ELF-1 (cell line): ENCODE measurements at places on chromosomes 4 and X.
A peak's percentile ranks its signal among the peaks of the same experiment; 100 is the strongest.

DNA sequence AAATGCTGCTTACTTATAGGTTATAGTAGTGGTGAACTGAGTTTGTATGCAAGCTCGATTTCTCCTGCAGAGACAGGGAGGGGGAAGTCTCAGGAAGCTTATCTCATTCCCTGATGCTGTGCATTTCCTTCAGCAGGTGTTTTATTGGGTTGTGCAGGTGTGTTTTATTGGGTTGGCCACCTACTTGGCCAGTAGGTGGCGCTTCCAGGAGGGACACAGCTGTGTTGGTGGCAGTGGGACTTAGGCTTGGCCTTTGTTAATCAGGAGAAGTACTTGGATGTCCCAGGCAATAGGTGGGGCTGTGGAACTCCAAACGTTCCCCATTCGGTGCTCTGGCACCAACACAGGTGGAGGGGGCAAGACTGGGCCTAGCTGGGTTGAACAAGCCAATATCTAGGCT, 196.0 kb upstream of the DCAF8L1 start:
- DNase-seq = peak; percentile 88

DNA sequence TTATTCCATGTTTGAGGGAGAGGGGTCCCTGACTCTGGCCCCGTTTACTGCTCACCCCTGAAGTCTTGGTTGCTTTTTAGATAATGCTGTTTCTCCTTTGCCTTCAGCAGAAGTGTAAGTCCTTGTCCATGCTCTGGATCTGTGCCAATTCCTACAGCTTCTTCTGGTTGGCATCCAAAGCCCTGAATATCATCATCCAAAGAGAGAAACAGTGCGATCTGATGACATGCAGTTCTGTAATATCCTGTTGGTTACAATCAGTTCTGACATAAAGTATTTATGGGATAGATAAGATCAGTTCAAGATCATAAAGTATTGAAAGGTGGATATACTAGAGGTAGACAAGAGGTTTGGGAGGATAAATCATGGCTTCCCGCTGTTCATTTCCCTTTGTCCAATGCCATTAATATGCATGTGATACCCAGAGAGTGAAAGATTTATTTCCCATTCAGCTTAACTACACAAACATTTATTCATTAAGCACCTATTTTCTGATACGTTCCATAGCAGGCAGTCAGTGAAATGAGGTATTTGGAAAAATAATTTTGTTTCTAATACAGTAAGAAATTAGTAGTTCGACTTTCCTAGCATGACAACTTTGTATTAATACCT, 53.2 kb upstream of the TMEM150C start:
- DNase-seq = no peak

- no peak for DNase-seq
Measured at GRCh38 chrX:154059231-154059630, 38.3 kb downstream of the MECP2 start.

GRCh38 chrX:27008486-27008885, 454.7 kb downstream of the PPP4R3C start:
- no peak for DNase-seq

- no peak for DNase-seq
Measured at GRCh38 chr4:79613269-79613935, 205.4 kb upstream of the GK2 start.

DNA sequence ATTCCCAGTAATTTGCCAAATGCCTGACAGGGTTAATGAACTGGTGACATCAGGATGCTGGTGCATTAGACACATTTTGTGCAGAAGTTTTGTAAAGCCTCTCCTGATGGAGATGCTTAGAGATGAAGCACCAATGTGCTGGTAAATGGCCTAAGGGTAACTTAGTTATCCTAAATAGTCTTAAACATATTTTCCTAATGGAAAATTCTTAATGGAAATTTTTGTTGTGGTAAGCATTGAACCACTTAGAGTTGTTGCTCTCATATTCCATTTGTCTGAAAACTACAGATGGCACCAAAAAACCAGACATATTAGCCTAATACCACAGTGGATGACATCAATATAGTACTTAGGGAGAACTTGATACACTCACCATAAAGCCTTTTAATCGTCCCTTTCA, 154.5 kb upstream of the ANK2 start:
- no peak for DNase-seq

DNA sequence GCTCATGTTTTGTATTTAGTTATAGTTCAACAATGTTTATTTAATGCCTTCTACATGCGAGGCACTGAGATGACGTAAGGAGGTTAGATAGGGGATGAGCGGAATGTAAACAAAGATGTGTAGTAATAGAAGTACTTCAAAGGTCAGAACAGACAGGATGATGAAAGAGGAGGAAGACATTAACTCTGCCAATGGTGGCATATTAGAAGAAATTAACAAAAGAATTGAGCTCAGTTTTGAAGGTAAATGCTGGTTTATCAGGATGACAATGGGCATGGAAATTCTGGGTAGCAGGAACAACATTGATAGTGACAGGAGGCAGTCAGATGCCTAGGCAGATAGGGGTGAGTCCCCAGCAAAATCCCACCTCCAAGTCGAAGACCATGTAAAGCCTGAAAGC, 62.3 kb upstream of the PGRMC2 start:
- DNase-seq = no peak

DNA sequence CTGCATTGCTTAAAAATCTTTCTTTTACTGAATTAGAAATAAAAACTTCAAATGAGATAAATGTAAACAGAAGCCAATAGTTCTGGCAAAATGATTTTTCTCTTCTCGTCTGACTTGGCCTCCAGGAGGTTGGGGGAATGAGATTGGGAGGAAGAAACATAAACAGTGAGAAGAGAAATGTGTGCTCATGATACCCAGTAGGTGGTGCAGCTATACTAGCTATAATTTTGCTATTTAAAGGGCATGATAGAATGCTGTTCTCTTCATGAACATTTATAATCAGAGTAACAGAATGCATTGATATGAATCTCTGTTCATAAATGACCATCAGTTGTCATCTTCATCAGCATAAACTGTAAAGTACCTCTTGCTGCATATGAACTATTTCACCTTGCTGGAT, 85.5 kb downstream of the TACR3 start:
- DNase-seq = no peak

DNA sequence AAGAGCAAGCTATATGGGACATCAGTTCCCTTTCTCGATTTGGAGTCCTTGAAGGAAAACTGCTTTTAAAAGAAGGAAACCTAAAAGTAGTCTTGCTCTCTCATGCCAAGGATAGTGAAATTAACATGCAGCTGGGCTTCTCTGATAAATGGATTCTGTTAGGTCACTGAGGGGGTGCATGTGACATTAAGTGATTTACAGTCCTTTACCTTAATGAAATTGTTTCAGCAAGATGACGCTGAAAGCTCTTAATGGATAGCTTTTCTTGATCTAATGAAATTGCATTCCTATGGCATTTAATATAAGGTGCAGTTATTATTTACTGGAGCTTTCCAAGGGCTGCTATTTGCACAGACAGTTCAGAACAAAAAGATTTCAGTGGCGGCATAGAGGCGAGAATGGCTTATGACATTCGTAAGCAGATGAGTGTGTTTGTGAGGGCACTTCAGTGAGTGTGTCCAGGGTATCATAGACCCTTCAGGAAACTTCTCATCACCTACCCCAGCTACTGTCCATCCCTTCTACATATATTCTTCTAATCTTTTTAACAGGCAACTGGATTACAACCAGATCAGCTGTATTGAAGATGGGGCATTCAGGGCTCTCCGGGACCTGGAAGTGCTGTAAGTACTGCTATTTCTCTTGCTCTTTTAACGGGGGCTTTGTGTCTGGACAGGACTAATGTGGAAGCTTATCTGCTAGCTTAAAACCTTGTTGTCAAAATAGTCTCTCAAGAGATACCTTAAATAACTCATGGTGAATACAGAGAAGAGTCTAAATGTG, 219.9 kb upstream of the PACRGL start:
- DNase-seq = peak; percentile 1

DNA sequence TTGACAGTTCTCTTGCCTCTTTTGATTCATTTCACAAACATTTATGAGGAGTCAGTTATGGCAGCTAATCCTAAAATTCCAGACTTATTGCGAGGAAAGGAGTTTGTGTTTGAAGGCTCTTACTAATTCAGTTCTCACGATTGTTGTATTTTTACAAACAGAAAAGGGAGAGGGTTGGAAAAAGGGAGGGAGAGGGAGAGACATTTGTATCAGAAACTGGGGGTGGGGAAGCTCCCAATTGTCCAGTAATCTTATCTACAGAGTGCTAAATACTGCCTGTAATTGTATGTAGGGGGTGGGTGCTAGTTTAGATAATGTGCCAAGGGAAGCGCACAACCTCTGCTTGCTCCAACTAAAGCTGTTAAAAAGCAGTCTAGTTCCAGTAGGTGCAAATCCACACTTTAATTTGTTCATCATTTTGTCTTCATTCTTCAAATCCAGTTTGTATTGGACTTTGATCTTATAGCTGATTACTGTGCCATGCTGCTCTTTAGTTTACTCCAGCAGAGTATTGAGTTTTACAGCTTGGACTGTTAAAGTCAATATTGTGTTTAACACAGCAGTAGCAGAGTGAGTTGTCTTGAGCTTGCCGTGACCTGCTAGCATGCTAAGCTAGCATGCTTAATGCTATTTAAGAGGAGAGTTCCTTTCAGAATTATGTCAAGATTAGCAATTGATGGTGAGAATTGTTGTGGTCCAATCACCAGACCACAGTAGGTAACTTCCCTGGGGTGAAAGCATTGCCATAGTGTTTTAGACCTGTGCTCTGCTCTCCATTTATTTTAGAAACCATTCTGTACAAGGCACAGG, 13.9 kb downstream of the FNIP2 start:
- no peak for DNase-seq

DNA sequence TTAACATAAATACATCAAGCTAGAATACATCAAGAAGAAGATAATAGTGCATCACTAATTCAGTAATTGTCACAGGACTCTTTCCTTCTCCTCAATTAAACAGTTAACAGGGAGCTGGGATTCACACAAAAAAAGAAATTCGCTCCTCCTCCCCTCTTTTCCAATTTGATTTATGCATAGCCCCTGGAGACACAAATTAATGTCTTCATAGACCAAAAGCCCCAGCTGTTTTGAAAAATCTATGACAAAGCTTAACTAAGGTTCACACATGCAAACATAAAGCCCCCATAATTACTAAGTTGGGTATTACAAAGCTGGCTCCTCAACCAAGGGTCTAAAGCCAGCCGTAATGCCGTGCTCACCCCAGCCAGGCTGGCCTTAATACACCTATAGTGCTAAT, 61.2 kb downstream of the ENOX2 start:
- DNase-seq = no peak

GRCh38 chr4:118363166-118363565, 10.4 kb upstream of the PRSS12 start:
- DNase-seq = no peak

DNA sequence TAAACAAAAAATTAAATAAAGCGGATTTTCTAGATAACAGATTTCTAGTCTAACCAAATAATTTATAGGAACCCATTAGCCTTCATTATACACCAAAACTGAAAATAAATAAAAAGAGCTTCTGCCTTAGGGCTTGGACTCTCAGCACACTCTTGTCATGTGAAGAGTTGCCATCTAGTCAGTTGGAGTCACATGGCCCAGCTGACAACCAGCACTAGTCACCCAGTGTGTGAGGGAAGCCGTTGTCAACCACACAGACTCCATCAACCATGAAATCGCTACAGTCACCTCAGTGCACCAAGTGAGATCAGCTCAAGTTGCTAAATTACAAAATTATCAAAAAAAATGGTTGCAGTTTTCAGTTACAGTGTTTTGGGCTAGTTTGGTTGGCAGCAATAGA, 470.0 kb downstream of the GASK1B start:
- DNase-seq = no peak

GRCh38 chr4:48187813-48188212, 53.8 kb upstream of the TXK start:
- no peak for DNase-seq

GRCh38 chrX:9562851-9563250, 98.0 kb downstream of the TBL1X start:
- DNase-seq = peak; percentile 38

DNA sequence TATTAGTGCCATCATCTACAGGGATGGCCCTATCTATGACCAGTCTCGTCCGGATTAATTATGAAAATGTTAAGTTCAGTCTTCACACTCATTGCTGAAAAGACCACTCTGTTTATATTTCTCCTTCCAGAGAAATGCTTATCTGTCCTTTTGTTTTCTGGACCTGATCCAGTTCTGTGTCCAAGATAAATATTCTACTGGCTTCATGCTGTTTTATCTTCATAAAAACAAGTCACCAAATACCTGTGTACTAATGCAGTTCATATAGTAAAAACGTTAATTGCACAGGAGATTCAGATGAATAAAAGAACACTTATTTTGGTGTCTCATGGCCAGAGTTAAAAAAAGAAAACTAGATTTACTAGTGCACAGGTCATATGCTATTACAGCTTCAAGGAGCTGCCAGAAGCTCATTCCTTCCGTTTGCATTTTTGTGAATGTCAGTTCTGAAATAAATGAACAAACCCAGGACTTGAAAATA, 17.3 kb downstream of the FNIP2 start:
- DNase-seq = no peak

DNA sequence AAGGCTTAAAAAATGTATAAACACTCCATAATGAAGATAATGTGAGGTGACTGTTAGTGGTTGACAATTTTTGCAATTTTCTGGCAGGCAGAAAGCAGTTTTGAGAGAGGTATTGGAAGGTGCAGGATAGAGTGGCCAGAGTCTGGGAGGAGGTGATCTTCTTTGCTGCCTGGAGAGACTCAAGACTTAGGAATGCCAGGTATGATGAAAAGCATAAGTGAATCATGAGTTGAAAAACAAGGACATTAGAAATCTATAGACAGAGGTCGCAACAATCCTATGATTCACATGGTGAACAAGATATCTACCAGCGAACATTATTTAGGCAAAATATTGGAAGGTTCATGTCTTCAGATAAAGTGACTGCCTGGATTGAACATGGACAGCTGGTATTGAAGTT, 118.5 kb downstream of the CFAP299 start:
- DNase-seq = no peak

DNA sequence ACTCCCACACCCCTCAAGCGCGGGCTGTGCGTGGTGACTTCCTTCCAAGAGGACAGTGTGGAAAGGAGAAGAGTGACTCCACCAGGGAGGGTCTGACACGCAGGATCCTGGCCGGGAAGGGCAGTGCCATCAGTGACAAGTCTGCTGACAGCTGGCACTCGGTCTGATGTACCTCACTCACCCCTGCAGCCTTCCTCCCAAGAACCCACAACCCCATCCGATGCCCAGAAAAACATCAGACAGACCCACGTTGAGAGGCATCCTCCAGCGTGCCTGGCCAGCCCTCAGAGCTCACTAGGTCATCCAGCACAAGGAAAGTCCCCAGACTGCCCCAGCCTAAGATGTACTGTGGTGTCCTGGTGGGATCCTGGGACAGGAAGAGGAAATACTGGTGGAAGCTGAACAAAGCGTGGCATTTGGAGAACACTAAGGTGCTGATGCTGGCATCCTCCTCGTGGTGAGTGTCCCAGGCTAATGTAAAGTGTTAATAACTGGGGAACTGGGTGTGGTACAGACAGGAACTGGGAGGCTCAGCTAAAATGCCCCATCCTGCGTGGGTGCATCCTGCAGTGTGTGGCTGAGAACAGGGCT, 200.0 kb upstream of the PSAPL1 start:
- DNase-seq = no peak

DNA sequence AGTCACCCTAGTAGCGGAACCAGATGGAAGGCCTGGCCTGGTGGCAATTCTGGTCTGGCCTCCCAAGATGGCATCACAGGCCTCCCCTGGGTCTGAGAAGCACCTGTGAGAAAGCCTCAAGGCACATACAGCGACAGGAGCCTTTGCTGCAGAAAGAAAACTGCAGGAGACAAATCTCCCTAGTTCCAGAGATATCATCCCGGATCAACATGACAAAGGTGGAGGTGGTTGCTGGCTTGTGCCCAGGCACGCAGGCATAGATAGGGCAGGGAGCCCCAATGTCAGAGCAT, 93.6 kb downstream of the BCOR start:
- DNase-seq = peak; percentile 71

GRCh38 chr4:124757126-124757525, 44.6 kb upstream of the ANKRD50 start:
- no peak for DNase-seq
